ENCODE measurements at places on chromosomes 11 and 22.

DNA sequence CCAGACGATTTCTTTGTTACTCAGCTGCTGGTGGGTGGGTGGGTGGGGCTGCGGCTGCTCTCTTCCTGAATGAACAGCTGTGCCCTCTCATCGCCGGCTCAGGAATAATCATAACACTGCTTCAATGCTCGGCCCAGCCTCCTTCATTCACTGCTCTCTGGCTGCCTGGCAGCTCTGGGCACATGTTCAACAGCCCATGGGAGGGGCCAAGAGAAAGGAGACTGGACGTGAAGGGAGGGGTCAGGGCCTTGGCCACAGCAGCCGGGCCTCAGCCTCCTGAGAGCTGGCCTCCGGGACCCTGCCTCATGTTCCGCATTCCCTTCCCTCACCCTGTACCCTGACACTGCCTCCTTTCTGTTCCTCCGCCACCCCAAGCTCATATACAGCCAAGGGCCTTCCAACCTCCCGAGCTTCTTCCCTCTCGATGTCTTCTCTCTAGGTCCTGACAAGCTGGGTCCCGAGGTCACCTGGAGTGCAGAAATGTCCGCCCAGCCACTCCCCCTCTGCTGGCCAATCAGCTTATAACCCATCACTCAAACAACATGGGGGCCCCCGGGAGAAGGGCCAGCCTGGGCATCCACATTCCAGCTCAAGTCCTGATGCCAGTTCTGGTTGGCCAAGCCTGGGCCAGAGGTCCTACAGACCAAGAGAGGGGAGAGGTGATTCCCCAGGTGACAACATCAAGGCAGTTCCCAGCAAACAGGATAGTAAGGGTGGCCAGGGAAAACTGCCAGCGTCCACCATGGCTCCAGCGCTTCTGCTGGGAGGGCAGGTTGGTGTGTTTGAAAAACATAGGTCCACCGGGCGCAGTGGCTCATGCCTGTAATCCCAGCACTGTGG, 3.2 kb upstream of the CSDC2 start:
- DNase-seq = peak; percentile 11

DNA sequence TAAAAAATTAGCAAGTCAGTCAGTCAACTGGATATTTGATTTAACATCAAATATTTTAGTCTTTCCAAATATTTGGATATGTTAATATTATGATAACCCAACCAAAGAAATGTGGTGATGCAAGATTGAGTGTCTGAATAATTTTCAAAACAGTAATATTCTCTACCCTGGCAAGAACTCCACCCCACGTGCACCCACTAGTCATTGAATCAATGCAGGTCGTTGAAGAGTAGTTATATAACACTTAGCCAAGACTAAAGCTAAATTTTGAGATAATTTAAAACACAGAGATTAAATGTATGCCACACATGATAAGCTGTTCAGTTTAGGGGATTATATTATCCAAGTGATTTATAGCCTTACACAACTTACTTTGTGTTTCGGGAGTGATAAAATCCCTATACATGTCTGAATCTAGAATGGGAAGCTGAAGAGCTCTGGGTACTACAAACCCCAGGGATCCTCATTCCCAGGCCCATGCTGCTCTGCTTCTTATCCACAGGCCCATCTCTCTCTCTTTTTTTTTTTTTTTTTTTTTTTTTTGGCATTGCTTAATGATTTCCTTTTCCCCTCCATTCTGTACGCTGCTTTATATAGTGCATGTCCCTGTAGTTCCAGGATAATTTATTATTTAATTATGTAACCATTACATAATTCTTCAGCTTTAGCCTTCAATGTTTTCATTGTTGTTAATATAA, 392.9 kb downstream of the NTM start:
- DNase-seq = no peak

DNA sequence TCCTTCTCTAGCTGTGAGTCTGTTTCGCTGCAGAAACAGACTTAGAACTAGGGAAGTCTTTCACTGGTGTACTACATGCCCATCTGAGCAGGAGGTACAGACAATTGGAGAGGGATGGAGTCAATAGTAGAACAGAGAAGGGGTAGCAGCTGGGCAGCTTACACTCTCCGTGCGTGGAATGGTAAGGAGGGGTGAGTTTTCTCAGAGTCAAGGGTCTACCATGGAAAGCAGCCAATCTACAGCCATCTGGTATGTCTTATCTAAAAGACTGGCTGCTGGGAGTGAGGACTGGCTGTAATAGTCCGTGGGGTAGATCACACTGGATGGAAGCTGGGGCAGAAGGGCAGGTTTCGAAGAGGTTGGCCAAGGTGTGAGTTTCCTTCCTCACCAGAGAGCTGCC, 137.3 kb upstream of the TENM4 start:
- no peak for DNase-seq

- no peak for DNase-seq
Measured at GRCh38 chr11:13260963-13261588, 16.5 kb upstream of the BMAL1 start.

GRCh38 chr22:38327396-38327795, 10.2 kb upstream of the CSNK1E start:
- no peak for DNase-seq

- DNase-seq = no peak
Measured at GRCh38 chr11:76841923-76842452, 18.7 kb upstream of the ACER3 start.

DNA sequence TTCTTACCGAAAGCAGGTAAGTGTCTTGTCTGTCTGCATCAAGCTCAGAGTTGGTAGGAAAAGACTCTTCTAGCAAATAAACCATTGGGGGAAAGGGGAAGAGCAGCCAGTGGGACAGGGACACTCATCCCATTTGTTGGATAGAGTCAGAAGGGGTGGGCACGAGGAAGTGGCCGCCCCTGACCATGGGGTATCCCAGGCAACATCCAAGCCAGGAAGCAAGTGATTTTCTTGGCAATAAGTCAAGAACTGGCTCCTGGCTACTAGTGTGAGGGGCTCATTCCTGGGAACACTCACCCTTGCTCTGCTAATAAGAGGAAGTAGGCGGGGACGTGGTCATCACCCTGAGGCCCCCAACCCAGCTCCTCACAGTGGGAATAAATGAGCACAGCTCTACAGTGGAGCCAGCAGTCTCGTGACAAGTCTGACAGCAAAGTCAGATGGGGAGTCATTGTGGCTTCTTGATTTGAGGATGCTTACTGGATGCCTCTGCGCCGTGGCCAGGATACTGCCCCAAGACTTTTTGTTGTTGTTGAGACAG, 6.7 kb downstream of the SLC25A18 start:
- DNase-seq = no peak

DNA sequence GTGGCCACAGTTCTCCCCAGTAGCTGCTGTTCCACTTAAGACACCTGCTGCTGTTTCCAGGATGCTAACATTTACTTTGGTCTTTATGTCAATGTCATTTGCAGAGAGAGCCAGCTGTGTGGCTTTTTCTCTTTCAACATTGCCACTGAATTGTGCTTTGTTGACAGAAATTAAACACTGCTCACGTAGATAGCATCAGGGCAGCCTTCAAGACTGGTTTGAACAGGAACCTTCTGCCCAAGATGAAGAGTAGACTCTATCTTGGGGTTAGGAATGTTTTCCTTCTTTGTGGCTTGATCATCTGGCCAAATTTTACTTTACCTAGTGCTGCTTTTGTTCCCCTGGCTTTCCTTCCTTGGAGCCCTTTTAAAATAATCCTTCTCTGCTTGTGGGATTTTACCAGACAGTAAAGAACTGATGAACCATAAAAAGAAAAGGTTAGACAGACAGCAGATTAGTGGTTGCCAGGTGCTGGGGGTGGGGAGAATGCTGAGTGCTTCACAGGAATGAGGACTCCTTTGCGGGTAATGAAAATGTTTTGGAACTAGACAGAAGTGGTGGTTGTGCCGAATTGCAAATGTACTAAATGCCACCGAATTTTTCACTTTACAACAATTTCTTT, 22.7 kb upstream of the XBP1 start:
- no peak for DNase-seq

All from inflammatory macrophage treated with lipopolysaccharide for 4 hours (primary cell).